ENCODE measurements at places on chromosomes 5 and 9. TPM values are rescaled to one million over a fixed set of nuclear protein-coding genes. Genes with fewer than 3 reads are reported as not detected.
A peak's percentile ranks its signal among the peaks of the same experiment; 100 is the strongest.

- peak; percentile 48 for DNase-seq
These were observed at the start of gene RASGRF2 for GRCh38 chr5:80959768-80960442. TSS of gene RASGRF2 (plus strand) at chr5:80960363. CDS start at chr5:80960739, 376 bp downstream.

PDLIM4 gene
- 0.43 TPM for total RNA-seq

GRCh38 chr9:135976531-135976930 is 15.4 kb upstream of the UBAC1 start:
- no peak for DNase-seq

PBX3 gene
- 24.4 TPM for total RNA-seq

DNA sequence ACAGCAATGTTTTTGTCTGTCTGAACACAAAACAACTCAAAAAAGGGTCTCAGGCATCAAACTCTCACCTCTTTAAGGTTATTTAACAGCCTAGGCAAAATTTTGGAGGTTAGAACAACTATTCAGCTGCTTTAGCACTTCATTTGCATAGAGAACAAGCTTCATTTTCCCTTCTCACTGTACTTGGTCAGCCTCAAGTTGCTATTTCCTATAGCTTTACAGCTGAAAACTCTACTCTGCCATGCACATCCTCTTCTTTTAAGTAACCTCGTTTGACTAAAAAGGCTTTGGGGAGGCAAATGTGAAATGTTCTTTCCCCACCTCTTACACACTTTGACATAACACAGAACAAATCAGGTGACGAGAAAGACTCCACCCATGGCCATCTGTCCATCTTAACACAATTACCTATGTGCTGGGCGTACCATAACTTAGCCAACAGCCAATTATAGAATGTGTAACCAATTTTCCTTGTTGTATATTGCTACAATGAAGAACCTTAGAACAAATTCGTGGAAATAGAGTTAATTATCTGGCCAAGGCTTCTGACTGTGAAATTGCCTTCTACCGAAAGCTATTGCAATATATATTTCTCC is 195.7 kb downstream of the DCP2 start:
- DNase-seq: no peak

- peak; percentile 39 for DNase-seq
These were observed 51.2 kb downstream of the MRPS27 start for GRCh38 chr5:72268753-72269410.

FBP2 gene
- total RNA-seq: not detected

GRCh38 chr5:165569551-165569950 is 2064.1 kb downstream of the MAT2B start:
- DNase-seq: no peak

DNA sequence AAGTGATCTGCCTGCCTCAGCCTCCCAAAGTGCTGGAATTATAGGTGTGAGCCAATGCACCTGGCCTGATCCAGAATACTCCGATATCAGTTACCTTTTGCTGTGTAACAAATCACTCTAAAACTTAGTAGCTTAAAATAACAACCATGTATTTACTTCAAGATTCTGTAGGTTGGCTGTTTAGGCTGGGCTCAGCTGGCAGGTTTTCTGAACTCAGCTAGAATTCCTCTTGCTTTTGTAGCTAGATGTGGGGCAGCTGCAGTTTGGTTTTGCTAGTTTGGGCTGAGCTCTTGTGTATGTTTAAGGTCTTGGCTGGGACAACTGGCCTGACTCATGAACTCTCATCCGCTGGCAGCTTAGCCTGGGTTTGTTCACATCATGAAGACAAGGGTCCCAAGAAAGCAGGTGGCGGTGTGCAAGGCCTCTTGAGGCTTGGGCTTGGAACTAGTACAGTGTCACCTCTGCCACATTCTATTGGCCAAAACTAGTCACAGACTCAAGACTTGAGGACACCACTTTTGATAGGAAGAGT is 138.3 kb upstream of the SHB start:
- DNase-seq: no peak

DNA sequence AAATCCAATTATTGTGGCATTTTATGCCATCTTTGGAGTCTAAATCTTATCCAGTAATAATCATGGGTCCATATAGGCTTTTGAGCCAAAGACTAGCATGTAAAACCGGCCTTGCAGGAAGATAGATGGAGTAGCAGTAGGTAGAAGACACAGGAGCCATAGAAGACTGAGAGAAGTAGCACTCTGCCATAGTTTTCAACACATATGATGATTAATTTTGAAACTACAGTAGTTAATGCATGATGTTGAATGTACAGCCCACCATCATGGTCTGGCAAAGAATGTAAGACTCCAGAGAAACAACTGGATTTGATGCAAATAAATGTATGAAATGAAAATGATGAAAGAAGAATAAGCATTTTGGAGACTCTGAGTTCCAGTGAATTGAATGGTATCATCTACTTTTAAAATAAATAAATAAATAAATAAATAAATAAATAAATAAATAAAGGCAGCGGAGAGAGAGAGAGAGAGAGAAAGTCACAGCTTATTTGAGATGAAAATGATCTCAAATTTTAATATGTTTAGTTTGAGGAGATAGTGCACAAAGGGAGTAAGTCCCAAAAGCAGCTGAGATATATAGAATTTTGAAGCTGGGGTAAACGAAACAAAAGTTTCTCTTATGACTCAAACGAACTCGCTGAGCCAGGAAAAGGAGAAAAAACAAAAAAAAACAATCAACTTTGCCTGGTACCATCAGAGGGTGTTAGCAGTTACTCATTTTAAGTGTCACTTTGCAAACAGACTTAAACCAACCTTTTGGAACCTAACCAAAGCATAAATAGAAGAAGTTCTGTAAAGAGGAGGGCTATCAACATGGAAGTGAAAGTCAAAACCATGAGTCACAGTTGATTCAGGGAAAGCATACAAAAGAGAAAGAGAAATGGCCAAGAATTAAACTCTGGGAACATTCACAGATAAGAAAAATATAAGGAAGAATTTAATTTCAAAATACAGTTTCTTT is 388.7 kb downstream of the CETN3 start:
- no peak for DNase-seq

DNA sequence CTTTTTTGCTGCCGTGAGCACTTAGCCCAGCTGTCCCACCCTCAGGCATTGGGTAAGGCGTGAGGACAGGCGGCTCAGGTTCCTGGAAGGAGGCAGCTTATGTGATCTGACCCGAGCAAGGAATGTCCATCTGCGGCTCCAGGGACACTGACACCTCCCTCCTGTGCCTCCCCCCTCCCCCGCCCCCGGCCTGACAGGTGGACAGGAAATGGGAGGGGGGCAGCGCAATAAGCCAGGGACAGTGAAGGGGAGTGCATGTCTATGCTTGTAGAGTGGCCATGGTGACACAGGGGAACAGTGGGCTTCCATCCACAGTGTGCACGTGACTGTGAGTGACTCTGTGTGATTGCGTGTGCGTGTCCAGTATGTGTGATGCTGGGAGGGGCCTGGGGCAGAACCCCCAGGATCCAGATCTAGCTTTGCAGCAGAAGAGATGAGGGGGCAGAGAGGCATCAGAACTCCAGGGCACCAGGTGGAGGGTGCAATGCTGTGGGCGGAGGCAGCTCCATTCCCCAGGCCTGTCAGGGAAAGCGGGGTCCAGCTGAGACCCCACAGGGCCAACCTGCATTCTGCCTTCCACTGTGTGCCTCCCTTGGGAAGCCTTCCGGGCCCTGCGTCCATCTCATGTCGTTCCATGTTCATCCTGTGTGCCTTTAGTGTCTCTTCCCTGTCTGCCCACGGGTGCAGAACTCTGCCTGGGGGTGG is 30.5 kb downstream of the CNTFR start:
- DNase-seq: no peak

DNA sequence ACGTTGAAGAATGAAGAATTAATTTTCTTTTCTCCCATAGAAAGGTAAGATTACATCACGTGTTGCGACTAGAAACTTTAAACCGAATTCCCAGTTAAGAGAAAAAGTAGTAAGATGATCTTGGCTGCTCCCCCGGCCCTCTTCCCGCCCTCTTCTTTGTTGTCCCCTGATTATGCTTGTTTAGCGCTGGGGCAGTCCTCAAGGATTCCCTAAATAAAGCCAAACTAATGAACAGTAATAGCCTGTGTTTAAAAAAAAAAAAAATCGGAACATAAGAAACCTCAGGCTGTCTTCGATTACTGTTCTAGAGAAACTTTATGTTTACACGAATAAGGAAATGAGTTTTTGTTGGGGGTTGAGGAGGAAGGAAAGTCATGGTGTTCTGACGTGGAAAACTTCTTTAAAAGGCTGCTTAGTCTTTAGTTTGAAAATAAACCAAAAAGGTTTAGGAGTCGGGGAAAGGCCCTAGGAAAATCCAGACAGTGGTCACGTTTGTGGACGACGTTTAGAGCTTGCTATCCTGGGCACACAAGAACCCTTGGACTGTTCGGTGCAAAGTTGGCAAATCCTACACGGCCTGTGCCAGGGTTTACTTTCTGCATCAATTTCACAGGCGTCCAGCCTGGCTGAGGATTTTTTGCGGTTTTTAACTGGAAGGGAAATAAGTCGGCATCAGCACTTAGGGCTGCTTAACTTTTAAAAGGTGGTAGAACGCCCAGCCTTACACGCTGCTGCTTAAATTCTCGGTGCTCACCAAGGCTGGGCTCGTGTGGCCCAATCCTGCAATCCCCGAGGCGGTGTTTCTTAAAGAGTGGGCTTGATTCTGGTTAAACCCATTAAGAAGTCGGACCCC is 1.1 kb upstream of the MAT2B start:
- DNase-seq: peak; percentile 18

DNA sequence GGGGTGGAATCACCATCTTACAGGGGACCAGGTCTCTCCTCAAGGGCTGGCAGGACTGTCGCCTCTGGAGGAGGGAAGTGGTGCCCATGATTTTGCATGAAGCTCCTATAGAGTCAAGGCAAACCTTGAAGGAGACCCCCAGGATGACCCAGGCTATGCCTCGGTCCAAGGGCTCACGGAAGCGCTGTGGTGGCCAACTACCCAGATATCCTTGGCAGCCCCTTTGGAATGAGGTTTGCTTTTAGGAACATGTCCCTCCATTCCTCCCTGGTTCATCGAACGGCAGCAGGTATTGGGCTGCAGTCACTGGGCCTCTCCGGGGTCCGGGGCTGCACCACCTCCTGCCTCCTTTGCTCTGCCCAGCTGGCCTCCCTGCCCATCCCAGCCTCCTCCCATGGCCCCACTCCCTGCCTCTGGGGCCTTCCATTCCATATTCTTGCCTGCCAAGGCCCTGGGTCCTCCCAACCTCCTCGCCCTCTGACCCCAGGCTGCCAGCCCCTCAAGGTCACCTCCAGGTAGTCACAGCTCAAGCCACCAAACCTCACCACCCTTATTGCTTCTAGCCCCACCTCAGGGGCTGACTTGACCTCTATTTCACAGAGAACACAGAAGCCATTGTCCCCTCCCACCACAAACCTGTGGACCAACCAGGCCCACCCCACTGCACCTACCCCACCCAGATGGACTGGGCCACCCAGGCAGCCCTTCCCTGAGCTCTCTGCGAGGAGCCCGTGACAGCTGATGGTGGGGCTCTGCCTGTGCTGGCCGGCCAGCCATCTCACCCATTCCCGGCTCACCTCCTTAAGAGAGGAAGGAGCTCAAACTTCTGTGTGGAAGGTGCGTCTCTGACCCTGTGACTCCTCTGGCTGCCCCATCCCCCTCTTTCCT is 3.6 kb upstream of the IL3 start:
- peak; percentile 1 for DNase-seq
